ENCODE measurements at places on chromosomes 2 and 18.

GRCh38 chr2:56450047-56450446 lies 266.3 kb downstream of the CCDC85A start:
- DNase-seq = no peak

GRCh38 chr2:209424781-209425470 lies 1.1 kb downstream of the MAP2 start:
- no peak for DNase-seq

GRCh38 chr18:59697236-59697932 lies at the start of gene CCBE1:
TSS of gene CCBE1 (minus strand) at chr18:59697423.
- peak; percentile 50 for DNase-seq

DNA sequence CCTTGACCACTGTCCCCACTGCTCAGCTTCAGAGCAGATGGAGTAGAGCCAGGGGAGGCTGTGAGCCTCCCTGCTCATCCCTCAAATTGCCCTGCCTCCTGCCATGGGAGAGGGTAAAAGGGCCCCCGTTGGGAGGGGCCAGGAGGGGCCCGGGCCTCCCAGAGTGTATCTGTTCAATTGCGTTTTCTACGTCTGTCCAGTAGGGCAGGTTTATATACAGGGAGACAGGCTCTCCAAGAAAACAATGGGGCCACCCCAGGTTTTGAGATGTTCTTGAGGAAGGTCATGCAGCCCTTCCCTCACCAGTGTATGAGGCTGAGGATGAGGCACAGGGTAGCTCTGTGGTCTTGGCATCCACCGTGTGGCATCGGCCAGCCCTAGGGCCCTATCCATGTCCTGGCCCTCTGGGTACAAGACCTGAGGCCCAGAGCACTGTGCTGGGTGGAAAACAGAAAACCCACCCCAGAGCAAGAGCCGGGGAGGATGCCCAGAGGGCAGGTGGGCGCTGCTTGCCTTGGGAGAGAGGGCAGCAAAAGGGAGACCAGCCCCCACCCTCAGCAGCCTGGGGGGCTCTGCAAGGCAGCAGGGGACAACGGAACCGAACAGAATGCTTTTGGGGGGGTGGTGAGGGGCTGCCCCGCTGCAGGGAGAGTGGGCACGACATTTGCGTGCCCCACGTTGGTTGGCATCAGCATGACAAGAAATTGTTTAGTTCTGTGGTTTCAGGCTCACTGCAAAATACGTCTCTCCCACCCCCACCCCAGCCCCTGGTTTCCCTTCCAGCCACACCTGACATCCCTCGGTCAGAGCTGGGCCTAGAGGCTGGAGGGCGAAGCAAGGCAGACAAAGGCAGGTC lies 141.5 kb downstream of the ACOXL start:
- DNase-seq = no peak

DNA sequence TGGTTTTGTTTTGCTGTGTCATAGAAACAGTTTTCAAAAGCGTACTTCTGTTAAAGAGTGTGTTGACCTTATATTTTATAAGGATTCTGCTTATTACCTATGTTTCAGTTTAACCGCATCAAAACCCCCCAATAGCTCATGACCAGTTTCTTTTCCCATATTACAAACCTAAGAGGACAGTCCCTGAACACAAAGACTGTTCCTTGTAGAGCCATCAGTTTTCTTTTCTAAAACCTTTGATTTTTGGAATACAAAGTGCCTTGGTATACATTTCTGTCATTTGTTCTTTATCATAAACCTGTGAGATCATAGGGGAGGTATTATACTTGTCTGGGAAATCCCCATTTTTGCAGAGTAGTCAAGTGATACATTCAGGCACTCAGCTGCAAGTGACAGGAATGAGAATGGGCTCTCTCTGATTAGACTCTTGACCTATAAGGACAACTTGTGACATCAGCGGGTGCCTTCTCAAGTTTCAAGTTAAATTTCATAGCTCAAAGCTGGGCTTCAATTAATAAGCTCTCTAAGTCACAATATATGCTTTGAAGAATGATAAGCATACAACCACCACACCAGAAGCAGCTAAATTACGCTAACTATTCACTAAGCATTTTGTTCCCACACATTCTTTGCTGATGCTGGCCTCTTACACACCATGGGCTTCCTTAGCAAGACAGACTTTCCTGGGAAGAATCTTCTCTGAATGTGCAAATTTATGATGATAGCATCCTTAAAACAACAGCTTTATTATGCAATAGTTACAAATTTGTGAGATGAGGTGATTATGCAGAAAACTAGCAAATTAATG lies 97.5 kb upstream of the CD302 start:
- DNase-seq = no peak

- DNase-seq = no peak
Observed at GRCh38 chr2:218743068-218743467, 32.4 kb downstream of the TTLL4 start.

- no peak for DNase-seq
Observed at GRCh38 chr2:137924019-137924418, 40.3 kb upstream of the HNMT start.

DNA sequence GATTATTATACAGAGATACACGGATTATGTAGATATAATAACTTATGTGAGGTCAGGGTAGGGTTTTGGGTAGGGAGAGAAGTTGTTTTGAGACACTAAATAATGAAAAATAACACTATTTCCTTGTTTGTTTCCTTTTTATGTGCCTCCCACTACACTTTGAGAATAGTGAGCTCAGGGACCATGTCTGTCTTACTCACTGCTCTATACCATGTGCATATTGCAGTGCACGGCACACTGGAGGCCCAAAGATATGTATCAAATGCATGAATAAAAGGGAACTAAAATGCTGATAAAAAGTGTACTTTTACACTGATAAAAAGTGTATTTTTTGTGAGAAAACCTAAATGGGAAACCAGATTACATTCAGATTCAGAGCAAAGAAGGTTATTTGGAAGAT lies 151.4 kb upstream of the NABP1 start:
- no peak for DNase-seq

- DNase-seq = no peak
Observed at GRCh38 chr18:34707670-34708069, 2.4 kb upstream of the DTNA start.

DNA sequence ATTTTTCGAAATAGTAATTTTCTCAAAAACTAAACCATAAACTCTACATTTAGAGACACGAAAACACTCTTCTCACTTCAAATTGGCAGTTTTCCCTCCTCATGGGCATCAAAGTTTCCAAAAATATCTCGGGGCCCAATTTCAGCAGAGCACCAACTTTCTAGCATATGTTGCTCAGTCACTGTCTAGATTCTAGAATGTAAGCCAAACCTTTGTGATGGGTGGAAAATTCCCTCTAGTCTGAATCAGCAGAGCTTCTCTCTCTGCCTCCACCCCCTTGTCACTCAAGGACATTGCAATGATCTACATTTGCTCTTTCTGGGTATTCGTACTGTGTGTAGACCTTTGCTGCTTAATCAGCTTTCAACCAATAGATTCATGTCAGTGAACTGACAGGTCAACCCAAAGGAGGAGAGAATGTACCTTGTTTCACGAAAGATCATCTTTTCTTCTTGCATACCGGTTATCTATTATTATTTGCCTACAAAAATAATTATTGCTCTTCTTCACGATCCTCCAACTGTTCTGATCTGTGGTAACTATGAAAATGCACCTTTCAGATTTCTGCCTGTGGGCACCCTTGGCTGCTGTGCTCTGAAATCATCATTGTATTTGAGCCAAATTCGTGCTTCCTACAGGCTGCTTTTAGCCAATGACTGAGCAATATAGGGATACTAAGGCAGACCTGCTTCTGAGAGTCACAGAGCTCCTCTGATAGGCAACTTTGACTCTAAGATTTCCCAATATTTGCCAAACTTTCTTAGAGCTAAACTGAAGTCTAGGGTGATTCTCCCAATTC lies 38.7 kb upstream of the GLS start:
- no peak for DNase-seq

- DNase-seq = no peak
Observed at GRCh38 chr2:168212167-168212566, 35.2 kb downstream of the STK39 start.

GRCh38 chr18:22778996-22779395 lies 154.1 kb upstream of the RBBP8 start:
- no peak for DNase-seq

DNA sequence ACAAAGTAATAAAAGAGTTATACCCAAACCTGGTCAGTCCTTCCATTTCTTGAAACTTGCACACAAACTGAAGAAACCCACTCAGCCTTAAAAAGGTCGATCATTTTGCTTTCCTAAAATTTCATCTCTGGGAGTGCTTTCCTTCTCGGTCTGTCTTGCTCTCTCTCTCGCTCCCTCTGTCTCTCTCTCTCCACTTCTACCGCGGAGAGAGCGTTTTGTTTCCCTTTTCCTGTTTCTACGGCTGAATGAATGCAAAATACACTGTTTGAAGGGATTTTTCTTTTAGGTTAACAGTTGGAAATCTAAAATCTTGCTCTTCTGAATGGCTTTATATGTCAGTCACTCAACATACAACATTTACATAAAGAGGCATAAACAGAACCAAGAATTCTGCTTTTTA lies 424.2 kb downstream of the TGIF1 start:
- DNase-seq = no peak

DNA sequence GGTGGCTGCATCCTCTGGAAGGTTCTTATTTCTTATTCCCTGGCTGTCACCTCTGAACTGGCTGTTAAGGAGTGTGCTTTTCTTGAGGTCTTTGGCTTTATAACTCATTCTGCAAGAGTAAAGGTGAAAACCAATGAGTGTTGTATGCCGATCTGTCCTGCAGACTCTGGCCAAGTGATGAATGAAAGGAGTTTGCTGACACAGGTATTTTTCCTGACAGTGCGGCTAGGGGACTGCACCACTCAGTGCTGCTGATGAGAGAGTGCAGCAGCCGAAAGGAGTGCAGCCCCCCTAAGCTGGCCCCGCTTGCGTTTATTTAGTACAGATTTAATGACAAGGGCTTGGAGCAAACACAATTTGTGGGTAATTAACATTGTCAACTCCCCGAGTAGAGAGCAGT lies 41.8 kb downstream of the RAB6D start:
- no peak for DNase-seq

- DNase-seq = peak; percentile 71
Observed at GRCh38 chr18:75210274-75211001, at the start of gene TSHZ1. TSS of gene TSHZ1 (plus strand) at chr18:75210797. CDS start at chr18:75211877, 1,080 bp downstream.

DNA sequence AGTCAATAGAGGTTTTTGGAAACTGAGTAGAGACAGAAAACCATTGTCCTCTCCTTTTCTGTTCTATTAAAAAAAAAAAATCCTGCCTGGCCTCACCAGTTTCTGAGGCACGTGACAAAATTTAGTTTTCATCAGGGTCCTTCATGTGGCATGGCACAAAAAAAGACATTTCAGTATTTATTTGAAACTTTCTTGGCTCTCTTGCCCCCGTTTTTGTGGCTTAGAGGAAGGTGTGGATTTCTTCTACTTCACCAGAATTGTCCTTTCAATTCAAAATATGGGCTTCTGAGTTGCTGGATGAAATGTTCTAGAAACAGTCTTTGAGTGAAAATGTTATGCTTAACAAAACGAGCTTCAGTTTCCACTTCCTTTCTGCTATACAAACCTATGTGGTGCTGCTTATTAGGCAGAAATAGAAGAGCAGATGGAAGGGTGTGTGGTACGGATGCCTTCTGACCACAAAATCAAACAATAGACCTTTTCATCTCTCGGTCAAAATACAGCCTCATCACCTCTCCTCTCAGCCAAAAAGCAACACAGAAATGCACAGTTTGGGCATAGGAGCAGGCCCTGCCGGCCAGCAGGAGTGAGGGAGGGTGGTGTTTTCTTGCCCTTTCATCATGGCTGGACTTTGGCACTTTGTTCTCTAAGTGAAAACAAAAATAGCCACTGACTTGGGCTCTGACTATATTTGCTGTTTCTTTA lies 89.2 kb downstream of the SH3RF3 start:
- DNase-seq = peak; percentile 35

DNA sequence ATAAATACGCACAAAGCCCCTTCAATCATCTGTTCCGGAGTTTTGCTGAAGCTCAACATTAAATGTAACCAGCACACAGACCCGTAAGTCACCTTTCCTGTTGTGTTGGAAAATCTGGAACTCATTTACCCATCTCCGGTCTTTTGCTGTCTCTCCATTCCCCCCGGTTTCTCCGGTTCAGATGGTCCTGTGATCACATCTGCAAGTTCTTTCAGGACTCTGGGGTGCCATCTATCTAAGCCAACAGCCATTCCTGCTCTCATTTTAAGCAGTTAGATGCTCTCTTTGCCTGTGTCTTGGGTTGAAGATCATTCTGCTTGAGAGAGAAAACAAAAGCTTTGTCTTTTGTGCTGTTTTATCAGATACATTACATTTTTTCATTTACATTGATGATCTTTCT lies 91.7 kb upstream of the TGIF1 start:
- no peak for DNase-seq

GRCh38 chr18:49127471-49128190 lies 176.9 kb upstream of the SMAD7 start:
- DNase-seq = no peak

- DNase-seq = no peak
Observed at GRCh38 chr2:241935314-241935713, 65.8 kb downstream of the RTP5 start.

DNA sequence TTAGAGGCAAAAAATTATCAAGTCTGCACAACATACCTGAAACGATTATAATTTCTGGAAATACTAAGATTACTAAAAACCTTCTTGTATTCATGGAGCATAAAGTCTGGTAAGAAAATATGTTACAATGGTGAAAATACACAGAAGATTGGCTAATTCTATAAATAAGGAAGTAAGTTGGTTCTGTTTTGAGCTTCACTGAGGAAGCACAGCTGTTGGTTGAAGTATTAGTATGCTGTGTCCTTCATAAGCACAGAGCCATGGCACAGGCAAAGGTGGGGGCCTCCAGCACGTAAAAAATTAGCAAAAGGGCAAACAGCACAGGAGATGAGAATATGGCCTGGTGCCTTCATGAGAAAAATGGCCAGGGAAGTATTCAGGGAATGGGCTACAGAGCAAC lies 40.4 kb upstream of the ANKRD62 start:
- no peak for DNase-seq

DNA sequence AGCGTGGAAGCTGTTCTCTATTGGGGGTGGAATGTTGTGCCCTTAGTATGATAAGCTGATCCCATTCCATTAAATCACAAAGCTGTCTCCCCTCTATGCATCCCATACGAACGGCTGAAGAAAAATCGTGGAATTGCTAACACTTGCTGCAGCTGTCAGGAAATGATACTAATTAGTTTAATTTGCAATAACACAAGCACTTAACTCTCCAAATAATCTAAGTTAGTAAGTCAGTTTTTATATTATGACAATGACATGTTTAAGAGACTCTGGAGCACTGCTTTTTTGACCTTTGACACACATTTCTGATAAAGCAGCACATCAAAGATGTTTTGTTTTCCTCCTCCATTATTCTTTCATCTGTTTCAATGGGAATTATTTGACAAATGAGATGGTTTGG lies 123.7 kb upstream of the SATB2 start:
- no peak for DNase-seq

DNA sequence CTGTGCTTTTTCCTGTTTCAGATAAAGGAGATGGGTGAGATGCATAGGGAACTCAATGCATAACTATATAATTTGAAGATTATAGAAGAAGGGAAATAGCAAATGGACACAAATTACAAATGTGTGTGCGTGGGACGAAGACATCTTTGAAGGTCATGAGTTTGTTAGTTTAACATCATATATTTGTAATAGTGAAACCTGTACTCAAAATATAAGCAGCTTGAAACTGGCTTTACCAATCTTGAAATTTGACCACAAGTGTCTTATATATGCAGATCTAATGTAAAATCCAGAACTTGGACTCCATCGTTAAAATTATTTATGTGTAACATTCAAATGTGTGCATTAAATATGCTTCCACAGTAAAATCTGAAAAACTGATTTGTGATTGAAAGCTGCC lies 16.4 kb upstream of the MSH2 start:
- DNase-seq = no peak

Measured in activated CD4-positive, alpha-beta memory T cell treated with anti-CD3 and anti-CD28 coated beads, Interleukin-2, amount 10 ng/mL, durations not matched to agents 7 days and 5 days (primary cell).